ENCODE measurements at places on chromosomes 2 and 18.

- no peak for DNase-seq
Measured at GRCh38 chr2:241111440-241111805, 9.3 kb upstream of the MTERF4 start.

GRCh38 chr2:71494523-71495155, 41.3 kb downstream of the DYSF start:
- no peak for DNase-seq

DNA sequence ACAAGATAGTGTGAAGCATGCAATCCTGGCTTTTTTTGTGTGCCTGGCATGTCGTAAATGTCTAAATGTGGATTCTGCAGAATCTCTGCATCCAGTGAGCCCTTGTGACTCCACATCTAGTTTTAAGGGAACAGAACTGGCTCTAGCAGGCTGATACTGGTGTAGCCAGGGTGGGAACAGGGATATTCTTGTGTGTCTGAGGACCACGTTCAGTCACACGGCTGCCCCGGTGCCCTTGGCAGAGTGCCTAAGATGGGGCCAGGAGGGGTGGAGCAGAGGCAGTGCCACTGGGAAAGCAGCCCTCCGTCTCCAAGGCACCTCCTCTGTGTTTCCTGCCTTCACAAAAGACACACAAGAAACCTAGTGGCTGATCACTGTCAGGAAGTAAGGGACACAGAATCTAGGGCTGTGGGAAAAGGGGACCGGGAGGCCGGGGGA, 91.5 kb upstream of the PARD3B start:
- DNase-seq, result no peak

DNA sequence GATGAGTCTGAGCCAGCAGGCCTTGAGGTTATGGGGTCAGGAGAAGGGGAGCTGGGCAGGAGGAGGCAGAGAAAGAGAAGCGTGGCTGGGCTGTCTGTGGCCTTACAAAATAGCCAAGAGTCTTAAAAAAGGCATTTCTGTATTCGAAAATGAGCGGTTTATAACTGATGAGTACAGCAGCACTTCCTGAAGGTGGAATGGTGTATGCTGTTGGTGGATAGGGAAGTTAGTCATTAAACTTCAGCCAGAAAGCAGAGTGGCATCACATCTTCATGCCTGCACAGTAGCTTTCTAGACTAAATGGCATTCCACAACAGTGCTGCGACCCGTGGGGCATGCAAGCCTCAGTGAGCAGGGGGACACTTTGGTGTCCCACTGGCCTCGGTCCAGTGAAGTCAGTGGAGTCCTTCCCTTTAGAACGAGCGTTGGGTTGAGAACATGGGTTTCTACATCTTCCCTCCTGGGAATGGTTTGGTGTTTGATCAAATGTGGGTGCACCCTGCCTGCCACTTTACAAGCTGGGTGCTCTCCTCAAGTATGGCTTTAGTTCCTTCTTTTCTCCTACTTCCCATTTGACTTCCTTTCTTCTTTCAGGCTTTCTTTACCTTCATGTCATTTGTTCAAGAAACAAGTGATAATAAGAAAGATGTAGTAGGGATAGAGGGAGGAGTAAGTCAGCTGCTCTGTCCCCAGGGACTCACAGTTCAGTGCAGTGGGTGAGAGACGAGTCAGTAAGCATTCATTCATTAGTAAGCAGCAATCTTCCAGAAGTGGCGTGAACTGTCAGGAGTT, 96.3 kb downstream of the ARMC9 start:
- no peak for DNase-seq

- no peak for DNase-seq
Measured at GRCh38 chr2:216408426-216409290, 3.6 kb upstream of the SMARCAL1 start.

GRCh38 chr18:56315363-56315762, 323.0 kb downstream of the TXNL1 start:
- DNase-seq, result no peak

- DNase-seq, result no peak
Measured at GRCh38 chr2:69466728-69467127, 29.5 kb upstream of the NFU1 start.

DNA sequence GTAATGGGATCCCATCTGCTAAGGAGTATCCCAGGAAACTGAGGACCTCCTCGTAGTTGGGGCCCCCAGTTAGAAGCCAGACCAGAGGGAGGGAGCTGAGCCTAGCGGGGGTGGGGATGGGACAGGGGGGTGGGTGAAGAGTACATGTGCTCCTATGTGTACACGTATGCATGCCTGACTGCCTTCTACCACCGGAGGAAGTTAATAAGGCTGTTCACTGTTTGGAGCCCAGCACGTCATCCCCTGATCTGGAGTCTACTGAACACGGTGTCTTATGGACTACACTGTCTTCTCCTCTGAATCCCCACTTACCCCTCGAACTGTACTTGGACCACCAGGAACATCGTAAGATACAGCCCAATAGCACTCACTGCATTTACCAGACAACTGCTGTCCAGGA, 68.5 kb downstream of the SFXN5 start:
- DNase-seq, result no peak

DNA sequence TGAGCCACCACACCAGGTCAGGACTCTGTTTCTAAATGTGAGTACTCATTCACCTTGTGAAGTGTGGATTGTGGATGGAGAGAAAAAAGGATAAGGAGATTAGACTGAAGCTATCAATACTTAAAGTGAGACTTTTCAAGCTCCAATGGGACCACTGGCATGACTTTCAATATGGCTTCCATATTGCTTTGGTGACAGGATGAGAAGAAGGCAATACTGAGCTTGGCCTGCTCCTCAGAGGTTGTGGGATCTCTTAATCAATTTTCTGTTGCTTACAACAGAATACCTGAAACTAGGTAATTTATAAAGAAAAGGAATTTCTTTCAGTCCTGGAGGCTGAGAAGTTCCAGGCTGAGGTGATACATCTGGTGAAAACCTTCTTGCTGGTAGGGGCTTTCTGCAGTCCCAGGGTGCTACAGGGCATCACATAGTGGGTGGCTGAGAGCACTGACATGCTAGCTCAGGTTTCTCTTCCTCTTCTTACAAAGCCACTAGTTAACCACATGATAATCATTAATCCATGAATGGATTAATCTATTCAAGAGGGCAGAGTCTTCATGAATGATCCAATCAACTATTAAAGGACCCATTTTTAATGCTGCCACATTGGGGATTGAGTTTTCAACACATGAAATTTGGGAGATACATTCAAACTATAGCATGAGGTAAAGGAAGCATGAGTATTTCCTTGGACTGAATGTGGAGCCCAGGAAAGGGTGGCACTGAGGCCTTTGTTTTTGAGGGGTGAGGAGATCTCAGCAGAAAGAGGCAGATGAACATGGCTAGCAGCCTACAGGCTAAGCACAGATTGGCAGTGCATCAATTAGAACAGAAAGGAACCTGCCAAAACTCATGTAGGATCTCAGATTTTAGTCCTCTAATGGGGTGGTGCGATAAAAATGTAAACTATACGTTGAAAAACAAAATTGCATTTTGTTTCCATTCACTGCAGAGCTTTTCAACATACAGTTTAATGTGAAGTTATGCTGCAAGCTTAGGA, 274.5 kb downstream of the PIK3C3 start:
- DNase-seq, result no peak

DNA sequence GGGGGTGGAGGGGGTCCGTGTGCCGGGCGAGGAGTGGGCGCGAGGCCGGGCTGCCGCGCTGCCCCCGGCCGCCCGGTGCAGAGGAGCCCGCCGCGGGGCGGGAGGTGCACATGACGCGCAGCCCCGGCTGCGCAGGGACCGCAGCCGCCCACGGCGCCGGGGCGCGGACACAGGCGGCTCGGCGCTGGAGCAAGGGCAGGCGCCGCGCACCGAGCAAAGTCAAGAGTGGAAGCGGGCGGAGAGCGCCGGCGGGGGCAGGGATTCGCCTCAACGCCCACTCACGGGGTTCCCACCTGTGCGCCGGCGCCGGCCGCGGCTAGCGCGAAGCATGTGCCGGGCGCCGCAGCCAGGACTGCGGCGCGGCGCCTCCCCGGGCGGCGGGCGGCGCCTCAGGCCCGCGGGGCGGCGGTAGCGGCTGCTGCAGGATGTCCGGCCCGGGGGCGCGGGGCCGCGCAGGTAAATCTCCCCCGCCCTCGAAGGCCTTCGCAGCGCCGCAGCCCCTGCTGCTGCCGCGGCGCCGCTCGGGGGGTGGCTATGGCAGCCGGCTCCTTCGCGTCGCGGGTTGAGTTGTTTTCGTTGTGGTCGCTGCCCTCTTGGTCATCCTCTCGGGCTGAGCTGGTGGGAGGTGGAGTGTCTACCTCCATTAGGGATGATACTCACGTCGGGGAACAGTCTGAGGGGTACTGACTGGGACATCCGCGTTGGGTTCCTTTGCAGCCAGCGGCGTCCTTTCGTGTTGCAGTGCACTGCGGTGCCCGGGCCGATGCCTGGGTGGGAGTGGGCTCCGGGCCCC, 216.3 kb upstream of the DTNA start:
- DNase-seq, result no peak

- no peak for DNase-seq
Measured at GRCh38 chr2:159658881-159659873, 42.8 kb upstream of the BAZ2B start.

DNA sequence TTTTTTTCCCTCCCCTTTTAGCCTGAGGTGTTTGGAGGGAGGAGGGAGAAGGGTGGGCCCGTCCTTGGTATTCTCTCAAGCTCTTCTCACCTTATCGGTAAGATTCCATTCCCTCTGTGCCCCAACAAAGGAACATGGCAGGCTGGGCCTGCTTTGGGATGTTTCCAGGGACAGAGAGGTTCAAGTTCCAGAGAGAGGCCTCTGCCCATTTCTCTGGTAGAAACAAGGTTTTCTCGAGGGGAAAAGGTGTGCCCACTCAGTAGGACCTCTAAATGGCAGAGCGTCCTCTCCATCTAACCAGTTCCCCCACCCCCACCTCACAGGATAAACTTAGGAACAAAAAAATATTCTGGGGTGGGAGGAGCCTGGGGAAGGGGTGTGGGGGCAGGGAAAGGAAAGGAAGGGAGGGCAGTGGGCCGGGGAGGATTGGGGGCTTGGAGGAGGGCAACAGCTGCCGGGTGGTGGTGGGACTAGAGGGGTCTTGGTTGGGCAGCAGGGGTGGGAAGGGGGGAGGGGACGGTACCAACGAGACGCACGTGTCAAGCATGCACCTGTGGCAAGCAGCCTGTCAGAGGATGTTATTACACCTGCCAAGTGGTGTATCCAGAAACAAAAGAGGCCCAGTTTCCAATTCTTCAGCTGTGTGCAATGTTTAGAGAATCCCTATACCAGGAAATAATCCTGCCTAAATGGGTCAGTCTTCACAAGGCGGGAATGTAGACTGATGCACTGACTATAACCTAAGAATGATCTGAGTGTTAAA, 2.1 kb downstream of the PCBP1 start:
- DNase-seq, result no peak

- no peak for DNase-seq
Measured at GRCh38 chr2:218993345-218994315, at the start of gene CRYBA2. CRYBA2 (minus strand) TSS chr2:218993422; CDS start chr2:218993176, 246 bp downstream.

DNA sequence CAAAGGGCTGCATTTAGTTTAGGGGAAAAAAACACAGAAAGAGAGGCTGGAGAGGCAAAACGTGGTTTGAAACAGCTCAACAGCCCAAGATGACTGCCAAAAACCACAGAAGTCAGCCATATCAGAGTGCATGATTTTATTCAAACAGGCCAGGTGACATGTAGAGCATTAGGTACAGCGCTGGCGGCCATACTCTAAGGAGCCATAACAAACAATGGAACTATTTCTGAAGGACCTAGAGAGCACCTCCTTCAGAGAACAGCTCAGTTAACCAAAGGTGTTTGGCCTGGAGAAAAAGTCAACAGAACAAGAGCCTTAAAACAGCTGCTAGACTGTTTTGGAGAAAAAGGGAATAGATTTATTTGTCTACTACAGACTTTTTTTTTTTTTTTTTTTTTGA, 2.6 kb downstream of the THADA start:
- no peak for DNase-seq

DNA sequence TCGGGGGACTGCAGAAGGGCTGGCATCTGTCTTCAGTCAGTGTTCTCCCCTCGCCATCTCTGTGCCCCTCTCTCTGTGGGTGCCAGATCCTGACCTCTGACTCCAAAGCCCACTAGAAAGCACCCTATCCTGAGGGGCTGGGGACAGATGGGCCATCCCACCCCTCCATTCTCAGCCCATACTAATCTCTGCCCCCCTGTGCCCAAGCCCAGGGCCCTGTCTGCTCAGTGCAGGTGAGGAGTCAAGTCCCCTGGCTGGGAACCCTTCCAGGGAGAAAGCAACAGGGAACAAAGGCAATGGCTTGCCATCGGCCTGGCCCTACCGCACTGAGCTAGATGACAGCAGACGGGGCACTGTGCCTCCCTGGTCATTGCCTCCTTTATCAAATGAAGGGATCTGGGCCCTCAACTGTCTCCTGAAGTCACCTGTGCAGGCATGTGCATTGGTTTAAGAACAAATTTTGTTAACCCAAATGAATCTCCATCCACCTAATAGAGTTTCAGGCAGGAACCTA, 42.7 kb upstream of the ID2 start:
- no peak for DNase-seq

DNA sequence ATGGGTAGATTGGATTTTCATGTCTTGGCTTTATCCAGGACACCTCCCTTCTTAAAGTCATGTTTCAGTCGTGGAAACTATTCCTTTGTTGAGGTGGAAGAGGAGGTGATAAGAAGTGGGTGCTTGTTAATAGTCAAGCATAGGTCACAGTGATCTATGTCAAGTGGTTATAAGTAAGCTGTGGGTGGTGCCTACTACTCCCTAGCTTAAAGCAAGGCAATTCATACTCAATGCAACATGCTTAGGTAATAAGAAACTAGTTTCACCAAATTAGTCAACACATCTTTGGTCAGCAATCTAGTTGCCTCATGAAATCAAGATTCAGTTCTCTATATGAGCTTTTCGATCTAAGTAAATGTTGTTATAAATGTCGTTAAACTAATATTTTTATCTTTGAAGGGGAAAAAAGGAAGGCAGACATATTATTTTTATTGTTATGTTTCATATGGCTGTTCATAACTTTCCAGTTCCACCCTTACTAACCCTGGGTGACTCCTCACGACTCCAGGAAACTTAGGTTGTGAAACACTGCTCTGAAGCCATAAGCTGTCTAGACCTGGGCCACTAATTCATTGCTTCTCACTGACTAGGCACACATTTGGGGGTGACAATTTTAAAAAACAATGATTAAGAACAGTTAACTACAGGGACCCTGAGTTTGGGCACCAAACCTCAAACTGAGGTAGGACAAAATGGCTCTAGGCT, 5.8 kb upstream of the ABCB11 start:
- DNase-seq, result no peak

- no peak for DNase-seq
Measured at GRCh38 chr2:43894743-43895142, 56.0 kb downstream of the ABCG8 start.

DNA sequence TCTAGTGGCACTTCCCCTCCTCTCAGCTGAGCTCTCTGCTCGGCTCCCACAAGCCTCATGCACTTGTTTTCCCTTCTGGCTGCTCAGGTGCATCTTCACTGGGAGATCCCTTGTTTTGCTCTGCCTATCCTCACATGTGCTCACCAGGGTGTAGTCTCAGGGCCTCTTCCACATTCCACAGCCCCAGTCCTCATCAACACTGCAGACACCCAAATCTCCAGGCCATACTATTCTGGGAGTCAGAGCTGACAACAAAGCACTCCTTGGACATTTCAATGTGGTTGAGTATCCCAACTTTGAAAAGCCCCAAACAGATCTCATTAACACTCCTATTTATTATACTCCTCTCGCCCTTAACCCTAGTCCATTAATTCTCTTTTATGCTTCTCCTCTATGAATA, 71.3 kb downstream of the CCDC93 start:
- DNase-seq, result no peak

- no peak for DNase-seq
Measured at GRCh38 chr18:76363436-76364120, 131.5 kb downstream of the ZNF516 start.

- no peak for DNase-seq
Measured at GRCh38 chr2:240564561-240565332, 3.5 kb upstream of the RNPEPL1 start.

All from cortex of kidney (tissue), 1 donor.